Neural progenitor cell (in vitro differentiated cells): ENCODE measurements at places on chromosomes 1 and 21. TPM values are rescaled to one million over a fixed set of nuclear protein-coding genes. Genes with fewer than 3 reads are reported as not detected.
A peak's percentile ranks its signal among the peaks of the same experiment; 100 is the strongest.

DNA sequence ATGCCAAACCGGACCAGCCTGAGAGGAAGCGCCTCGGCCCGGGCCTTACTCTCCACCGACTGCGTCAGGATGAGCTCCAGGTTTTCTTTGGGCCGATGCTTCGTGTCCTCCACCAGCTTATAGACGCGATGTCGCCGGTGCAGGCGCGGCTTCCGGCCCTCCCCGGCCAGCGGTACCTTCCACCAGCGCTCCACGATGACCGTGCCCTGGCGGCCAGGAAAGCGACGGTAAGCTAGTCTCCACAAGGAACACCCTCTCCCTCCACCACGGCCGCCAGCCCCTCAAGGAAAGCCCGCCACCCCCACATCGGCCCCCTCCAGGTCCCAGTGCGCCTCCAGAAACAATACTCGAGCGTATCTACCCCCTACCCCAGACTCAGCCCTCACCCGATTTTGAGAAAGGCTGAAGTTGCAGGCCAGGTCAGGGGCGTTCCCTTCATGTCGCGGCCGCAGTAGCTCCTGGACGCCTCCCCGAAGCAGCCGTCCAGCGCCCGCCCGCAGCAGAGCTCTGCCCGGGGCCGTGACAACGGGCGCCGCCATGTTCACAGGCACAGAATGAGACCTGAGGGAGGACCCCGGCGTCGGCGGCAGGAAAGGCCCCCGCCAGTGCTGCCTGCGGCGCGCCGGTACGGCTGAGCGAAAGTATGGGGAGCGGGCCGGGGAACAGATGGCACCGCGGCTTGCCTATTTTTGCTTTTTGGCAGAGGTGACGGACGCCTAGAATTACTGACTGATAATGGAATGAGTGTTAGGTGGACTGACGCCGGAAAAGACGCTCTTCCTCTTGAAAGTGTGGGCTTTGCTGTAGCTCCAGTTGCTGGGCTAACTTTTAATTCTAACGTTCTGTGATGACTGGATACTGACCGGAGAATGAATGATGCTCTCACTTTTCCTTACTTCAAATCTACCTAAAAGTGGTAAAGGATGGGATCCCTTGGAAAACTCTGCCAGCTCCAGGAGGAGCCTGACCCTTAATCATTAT lies at the start of gene MRPL9:
TSS of gene MRPL9 (minus strand) at position 556 of the 981 bp plus-strand sequence. CDS start at position 539, 17 bp downstream.
- DNase-seq = peak; percentile 90

GRCh38 chr1:240254778-240255291 lies 163.2 kb downstream of the FMN2 start:
- DNase-seq = peak; percentile 7

- no peak for DNase-seq
Observed at GRCh38 chr21:38182370-38182985, 74.3 kb upstream of the KCNJ15 start.

The OLIG2 gene
- 0.15 TPM in 1 of 2 replicates, not detected in the other for total RNA-seq

The RSPH1 gene
- 0.04 and 0.34 TPM in 2 replicates for total RNA-seq

DNA sequence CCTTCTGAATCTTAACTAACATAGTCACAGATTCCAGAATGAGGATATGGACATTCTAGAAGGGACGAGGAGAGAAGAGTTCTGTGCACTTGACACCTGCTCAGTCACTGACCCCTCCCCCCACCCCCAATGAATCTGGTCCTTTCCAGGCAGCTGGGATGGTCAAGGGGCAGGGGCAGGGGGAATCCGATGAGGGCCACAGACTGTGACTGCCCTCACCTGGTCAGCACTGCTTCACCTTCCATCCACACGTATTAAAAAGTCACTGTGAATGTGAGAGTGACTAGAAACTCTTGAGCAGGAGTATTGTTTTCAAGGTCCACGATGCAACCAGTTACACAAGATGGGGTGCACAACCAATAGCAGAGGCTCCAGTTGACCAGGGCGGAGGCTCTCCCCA lies 9.5 kb upstream of the PRAMEF12 start:
- no peak for DNase-seq

DNA sequence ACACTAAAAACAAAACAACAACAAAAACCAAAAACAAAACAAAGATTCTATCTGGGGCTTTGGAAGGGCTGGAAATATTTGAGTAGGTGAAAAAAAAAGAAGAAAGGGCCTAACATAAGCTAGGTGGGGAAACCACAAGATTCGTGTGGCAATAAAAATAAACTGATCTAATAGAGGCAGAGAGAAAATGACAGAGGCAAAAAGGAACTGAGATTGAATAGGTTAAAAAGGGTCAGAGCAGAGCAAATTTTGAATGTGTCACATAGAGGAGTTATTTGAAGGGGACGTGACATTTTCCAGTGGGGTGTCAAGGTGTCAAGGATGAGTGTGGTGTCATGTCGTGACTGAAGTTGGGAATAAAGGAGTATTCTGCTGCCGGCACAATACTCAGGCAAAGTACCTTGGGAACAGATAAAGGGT lies 65.2 kb upstream of the RALGPS2 start:
- no peak for DNase-seq

The USP25 gene
- total RNA-seq = 19.2 and 36.4 TPM in 2 replicates

DNA sequence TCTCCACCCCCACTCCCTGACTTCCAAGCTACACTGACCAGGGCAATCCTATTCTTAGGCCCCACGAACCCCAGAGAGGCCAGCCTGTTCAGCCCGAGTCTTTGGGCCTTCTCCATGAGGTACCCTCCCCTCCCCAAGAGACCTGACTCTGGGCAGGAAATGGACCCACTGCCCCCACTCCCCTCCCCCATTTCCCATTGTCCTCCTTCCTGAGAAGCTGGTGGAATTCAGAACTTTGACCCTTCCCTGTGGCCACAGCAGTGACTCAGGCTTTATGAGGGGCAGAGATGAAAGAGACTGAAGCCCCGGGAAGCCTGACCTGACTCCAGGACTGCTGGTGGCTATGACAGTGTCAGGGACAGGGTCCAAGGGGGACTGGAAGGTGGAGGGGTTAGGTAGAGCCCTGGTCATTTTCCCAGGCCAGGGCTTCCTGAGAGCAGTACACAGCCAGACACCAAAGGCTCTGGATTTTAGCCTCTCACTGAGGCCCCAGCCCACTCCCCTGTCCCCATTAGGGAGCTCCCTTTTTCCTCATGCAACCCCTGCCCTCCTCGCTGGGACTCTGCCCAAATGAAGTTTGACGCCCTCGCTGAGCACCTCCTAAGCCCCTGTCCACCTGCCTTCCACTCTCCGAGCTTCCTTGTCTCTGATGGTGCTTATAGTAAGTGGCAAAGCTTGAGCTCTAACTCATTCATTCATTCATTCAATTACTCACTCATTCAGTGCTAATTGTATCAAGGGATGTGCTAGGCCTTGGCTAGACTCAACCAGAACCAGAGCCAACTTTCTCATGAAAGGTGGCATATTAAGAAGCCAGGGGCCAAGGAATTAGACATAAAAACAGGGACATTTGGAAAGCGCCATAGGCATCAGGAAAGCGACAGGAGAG lies 3.0 kb downstream of the CRYBG2 start:
- peak; percentile 56 for DNase-seq

The PPIE gene
- 50.8 and 57.2 TPM in 2 replicates for total RNA-seq

The S100A2 gene
- total RNA-seq = not detected in 2 replicates

DNA sequence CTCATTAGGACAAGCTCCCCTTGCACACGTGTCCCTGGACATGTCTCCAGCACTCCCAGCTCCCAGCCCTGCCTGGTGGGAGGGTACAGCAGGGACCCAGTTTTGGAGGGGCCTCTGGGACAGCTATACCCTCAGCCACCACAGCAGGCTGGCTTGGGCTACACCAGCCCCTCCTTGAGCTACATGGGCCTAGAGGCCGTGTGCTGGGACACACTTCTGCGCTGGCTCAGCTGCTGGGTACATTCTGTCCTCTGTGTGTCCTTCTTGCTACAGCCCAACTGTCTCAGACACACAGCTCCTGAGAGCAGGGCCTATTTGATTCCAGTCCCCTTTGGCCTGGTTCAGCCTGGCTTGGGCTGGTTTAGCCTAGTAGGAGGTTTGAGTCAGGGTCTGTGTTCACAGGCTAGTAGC lies 26.7 kb downstream of the DMAP1 start:
- DNase-seq = no peak
